ENCODE measurements at places on chromosomes 13 and 19.

DNA sequence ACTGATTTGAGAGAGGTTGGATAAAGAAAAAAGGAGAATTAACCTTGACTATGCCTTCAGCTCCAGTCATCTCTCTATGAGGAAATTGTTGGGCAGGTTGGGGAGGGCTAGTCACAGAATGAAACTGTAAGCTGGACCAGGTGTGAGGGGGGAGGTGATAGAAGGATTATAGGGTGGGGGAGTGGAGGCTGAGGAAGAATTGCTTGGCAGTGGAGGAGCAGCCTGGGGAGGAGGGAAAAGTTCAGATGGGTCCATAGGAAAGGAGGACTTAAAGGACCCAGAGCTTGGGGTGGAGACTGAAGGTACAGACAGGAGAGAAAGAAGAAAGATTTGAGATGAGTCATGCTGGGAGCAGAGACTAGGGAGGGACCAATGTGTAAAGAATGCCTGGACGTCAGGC lies 8.2 kb upstream of the ZNF431 start:
- DNase-seq = no peak

DNA sequence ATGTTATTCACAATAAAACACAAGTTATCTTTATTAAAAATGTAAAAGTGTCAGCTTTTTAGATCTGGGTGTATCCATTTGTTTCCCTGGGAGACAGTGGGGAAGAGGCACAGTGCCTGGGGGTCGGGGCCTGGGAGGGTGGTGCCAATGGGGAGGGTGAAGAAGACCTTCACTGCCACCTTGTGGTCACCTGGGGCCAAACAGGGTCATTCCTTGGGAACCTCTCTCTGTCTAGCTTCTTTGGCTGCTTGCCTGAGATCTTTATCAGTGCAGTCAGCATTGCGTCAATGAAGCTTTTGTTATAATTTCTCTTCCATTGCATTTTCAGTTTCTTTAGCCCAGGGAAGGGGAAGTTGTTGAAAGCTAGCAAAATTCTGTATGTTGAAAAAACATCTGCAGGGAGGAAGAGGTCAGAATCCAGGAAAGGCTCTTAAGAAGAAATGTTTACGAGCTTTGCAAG lies 39.1 kb downstream of the PCDH8 start:
- no peak for DNase-seq

GRCh38 chr13:102972191-102972590 lies 94.0 kb downstream of the SLC10A2 start:
- no peak for DNase-seq

DNA sequence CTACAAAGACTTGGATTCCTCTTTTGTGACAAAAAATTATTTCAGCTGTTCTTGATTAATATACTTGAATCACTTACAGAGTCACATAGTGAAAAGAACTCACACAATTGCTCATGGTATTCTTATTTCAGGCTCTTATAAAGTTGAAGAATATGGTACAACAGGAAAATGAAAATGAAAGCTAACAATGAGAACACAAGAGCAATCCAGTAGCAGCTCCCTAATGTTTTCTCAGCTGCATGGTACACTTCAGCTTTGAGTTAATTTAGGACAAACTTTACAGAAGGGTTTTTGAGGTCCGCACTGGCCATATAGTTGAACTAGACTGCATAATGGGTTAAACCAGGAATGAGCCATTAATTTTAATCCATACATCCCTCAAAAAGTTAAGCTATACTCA lies 1261.8 kb downstream of the SLITRK5 start:
- DNase-seq = no peak

DNA sequence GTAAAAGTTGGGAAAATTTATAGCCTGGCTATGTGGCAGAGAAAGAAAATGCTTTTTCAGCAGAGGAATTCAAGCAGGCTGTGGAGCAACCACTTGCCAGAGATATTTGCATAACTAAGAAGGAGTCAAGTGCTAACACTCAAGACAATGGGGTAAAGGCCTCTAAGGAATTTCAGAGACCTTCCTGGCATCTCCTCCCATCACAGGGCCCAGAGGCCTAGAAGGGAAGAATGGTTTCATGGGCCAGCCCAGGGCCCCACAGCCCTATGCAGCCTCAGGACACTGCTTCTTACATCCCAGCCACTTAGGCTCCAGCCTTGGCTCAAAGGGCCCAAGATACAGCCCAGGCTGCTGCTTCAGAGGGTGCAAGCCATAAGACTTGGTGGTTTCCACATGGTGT lies 14.3 kb downstream of the SLC15A1 start:
- DNase-seq = no peak

DNA sequence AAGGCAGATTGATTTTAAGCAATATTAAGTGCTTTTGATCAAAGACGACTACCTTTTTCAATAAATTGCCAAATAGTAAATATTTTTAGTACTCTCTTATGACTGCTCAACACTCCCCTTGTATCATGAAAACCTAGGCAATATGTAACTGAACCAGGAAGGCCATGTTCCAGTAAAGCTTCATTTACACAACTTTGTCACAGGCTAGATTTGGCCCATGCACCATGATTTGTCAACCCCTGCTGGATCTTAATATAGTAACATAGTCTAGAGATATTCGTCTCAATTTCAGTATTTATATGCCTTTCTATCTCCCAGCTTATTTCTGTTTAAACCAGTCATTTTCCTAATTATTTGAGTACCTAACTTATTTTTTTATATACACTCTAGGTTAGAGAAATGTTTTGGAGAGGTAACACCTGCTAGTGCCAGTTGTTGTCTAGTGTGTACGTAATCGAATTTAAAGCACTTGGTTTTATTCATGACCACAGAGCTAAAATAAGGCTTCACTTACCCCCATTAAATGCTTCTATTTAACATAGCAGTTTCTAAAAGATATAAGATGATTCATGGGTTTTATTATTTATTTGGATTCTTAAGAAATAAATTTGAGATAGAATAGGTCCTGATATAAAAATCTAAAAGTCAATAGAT lies 21.0 kb downstream of the TPP2 start:
- no peak for DNase-seq

DNA sequence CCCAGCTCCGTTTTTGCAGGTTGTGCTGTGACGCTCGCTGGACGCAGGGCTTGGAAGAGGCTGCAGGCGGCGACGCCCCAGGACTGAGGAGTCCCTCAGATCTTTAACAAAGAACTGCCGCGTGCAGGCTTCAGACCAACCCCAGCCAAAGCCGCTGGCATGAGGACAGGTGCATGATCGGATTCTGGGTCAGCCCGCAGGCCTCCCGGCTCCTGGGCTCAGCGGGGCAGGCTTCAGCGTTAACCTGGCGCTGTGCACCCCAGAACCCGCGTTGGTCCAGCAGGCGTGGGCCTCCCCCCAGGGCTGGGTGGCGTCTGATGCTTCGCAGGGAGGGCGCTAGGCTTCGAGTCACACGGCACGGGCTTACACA lies 920 bp upstream of the TIMM13 start:
- no peak for DNase-seq

GRCh38 chr19:14985133-14985532 lies 5.5 kb upstream of the SLC1A6 start:
- DNase-seq = no peak

- no peak for DNase-seq
These were observed 123.7 kb upstream of the FBXL3 start for GRCh38 chr13:77150651-77151050.

- DNase-seq = no peak
These were observed 56.9 kb downstream of the PEPD start for GRCh38 chr19:33464733-33465115.

DNA sequence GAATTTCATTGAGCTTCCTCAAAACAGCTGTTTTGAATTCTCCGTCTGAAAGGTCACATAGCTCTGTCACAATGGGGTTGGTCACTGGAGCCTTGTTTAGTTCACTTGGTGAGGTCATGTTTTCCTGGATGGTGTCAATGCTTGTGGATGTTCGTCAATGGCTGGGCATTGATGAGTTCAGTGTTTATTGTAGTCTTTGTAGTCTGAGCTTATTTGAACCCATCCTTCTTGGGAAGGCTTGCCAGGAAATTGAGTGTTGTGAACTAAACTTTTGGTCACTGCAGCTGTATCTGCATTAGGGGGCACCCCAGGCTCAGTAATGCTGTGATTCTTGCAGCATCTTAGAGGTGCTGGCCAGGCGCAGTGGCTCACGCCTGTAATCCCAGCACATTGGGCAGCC lies 22.0 kb downstream of the BLOC1S3 start:
- no peak for DNase-seq

GRCh38 chr19:45553464-45553863 lies 31.1 kb downstream of the OPA3 start:
- DNase-seq = peak; percentile 14

GRCh38 chr13:107376341-107377125 lies 808.6 kb upstream of the ARGLU1 start:
- DNase-seq = no peak

DNA sequence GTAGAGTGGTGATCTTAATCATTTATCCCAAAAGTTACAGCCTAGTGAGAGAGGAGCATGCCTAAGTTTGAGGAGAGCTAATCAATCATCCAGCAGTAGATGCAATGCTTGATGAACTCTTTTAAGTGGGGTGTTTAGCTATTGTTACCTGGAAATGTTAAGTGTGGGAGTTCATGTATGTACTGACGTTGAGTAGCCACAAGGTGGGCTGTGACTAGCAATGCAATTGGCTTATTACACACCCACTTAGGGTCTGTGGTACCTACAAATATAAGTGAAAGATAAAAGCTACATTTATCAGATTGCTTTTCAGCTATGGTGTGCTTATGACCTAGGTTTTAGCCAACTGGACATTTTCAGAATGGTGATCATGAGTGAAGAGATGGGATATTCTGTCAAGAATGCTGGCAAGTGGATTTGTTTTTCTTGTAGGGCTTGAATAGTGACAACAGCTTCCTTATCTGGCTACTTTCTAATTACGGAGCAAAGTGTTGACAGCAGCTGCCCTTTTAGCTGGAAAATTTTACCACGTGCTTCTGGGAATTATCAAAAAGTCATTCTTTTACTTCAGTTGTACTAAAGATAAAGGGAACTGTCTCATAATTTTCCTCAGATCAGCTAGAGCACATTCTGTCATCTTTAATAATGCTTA lies 170.6 kb downstream of the POSTN start:
- no peak for DNase-seq

GRCh38 chr19:18322759-18323460 lies at the start of gene LSM4:
Gene LSM4 (minus strand): TSS chr19:18323076. CDS start chr19:18323020, 56 bp downstream.
- DNase-seq = peak; percentile 98

DNA sequence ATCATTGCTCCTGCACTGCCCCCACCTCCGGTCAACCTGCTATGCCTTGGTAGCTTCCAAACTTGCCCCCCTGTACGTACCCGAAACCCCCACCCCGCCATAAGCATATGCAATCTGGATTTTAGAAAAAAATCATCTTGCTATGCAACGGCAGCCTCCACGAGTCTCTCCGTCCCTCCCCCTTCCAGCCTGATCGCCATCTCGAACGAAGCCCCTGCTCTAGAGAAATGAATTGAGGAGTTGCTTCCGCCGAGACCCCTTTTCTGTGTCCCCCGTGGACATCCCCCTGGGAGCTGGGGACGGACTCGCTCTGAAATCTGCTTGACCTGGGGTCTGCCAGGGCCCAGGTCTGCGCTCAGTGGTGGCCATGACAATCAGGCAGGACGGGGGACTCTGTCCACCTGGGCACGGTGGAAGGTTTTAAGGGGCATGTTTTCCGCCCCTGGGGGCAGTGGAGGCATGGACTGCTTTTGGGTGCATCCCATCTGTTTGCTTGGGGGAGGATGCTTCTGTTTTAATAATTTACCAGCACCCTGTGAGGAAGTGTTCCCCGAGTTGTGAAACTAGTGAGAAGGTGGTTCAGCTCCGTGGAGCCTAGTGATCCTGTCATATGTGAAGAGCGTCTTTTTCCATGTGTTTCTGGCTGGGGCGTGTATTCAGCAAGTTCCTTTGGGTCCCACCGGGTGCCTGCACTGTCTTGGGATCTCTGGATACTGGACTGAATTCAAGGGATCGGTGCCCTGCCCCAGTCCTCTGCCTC lies 1.0 kb downstream of the KDM4B start:
- no peak for DNase-seq

- no peak for DNase-seq
These were observed 11.2 kb downstream of the CATSPERG start for GRCh38 chr19:38346837-38347236.

- peak; percentile 68 for DNase-seq
These were observed 265.2 kb upstream of the SGCG start for GRCh38 chr13:22915442-22916082.

GRCh38 chr13:80444240-80445015 lies 103.5 kb upstream of the SPRY2 start:
- no peak for DNase-seq

- DNase-seq = no peak
These were observed 1.5 kb upstream of the S1PR5 start for GRCh38 chr19:10518444-10519361.

- DNase-seq = peak; percentile 6
These were observed 665 bp downstream of the ZNF347 start for GRCh38 chr19:53158119-53158656.

DNA sequence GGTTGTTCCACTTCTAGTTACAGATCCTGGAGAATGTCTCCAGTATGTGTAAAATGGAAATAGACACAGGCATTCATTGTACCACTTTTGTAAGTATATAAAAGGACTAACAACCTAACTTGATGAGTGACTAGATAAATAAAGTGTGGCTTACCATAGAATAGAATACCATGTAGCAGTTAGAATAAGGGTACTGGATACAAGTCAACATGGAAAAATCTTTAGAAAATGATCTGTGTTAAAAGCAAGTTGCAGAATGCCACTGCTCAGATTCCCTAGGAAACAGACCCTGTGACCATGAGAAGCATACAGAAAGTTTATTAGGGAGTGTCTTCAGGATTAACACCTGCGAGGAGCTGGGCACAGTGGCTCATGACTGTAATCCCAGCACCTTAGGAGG lies 25.9 kb upstream of the RNASEH2B start:
- DNase-seq = no peak

DNA sequence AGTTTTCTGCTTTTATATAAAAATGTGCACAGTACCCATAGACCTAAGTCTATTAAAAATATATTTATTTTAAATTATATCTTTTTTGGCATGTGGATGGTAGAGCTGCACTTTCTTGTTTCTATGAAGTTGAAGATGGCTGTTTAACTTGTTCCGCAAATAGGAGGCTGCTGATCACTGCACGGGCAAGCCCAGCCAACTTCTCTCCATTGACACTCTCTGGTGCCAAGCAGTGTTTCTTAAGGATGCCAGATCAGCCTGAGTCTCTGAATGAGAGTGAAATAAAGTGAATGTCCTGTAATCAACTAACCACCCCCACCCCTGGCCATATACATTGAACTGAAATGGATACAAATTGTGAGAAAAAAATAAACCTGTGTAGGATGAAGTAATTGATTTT lies 202.9 kb upstream of the KLHL1 start:
- no peak for DNase-seq

DNA sequence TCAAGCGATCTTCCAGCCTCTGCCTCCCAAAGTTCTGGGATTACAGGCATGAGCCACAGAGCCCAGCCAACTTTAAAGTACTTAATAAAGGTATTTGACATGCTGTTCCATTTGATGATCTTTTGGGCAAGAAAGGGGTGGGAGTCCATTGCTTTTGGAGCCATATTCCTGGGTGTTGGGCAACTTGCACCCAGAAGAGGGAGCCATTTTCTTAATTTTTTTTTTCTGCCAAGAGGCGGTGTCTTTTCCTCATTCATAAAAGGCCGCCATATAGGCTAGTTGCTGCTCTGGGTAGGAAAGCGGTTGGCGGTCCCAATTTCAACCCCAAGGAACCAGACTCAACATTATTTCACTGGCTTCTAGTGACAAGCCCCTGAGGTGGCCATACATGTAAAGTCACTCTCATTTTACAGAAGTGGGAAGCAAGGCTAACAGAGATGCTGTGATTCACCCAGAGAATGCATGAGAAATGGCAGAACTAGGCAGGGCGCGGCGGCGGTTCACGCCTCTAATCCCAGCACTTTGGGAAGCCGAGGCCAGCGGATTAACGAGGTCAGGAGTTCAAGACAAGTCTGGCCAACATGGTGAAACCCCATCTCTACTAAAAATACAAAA lies 139.6 kb downstream of the CACNA1A start:
- no peak for DNase-seq

- DNase-seq = no peak
These were observed 93.9 kb upstream of the SPATA13 start for GRCh38 chr13:24066405-24067295.

Data from occipital lobe (tissue), 3 donors.